T follicular helper cell (primary cell): ENCODE measurements at places on chromosomes 13 and 19.

DNA sequence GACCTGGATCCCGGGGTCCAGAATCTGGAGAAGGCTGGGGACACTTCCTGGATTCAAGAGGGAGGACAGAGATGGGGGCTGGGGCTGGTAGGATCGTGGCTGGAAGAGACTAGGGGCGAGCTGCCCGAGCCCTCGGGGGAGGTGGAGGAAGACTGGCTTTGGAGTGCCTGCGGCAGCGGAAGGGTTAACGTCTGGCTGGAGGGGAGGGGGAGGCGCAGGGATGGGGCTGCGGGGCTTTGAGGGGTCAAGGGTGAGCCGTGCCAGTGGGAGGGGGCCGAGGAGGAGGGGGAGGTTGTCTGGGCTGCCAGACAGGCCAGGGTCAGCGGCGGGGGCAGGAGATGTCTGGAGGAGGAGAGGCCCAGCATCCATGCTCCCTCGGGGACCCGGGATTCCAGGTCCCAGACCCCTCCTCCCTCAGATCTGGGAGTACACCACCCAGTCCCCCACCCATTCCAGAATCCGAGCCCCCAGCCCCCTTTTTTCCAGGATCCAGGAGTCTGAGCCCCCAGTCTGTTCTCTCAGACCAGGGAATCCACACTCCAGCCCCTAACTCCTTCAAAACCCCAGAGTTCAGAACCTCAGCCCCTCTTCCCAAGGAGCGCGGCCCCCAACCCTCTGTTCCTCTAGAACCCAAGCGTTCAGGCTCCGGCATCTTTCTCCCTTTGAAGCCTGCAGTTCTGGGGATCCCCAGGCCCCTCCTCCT, 3.2 kb upstream of the SPACA6 start:
- no peak for DNase-seq

DNA sequence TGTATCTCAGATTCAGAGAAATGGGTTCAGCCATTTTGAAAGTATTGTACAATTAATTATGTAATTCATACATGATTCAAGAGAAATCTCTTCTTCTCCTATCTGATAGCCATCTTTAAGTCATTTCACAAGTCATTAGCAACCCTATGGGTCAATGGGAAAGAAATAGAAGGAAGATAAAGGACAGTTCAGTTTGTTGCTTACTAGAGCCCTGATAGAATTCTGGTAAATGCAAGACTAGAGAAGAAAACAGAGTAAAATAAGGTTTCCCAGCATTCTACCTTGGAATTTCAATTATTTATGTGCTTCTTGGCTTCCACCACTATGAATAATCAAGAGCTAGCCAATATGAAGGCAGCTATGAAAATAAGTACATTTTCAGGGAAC, 117.7 kb downstream of the LHFPL6 start:
- no peak for DNase-seq

GRCh38 chr19:51807111-51807701, 12.2 kb downstream of the FPR3 start:
- DNase-seq = no peak

DNA sequence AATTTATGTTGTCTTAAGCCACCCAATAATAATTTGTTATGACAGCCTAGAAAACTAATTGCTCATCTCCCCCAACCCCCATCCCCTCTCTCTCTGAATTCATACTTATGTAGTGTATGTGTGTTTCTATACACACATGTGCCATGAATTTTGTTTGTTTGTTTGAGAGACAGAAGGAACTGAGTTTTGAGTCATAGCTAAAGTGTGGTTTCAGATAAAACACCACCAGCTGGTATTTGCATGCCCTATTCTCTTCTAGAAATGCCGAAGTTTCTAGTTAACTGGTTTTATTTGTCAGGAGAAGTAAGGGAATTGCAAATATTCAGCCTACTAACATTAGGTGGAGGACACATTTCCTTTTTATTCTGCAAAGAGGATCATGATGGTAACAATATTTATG, 17.4 kb upstream of the LILRA2 start:
- DNase-seq = no peak

GRCh38 chr13:27774169-27774568, 18.1 kb upstream of the GSX1 start:
- no peak for DNase-seq
